Right cardiac atrium (tissue), 5 donors: ENCODE measurements at places on chromosomes 4 and X. TPM values are rescaled to one million over a fixed set of nuclear protein-coding genes. Genes with fewer than 3 reads are reported as not detected.

GRCh38 chr4:85821688-85822455, 346.9 kb downstream of the ARHGAP24 start:
- no peak for DNase-seq

GRCh38 chr4:2843941-2844584, 419 bp downstream of the ADD1 start:
- DNase-seq = peak; percentile 85

DNA sequence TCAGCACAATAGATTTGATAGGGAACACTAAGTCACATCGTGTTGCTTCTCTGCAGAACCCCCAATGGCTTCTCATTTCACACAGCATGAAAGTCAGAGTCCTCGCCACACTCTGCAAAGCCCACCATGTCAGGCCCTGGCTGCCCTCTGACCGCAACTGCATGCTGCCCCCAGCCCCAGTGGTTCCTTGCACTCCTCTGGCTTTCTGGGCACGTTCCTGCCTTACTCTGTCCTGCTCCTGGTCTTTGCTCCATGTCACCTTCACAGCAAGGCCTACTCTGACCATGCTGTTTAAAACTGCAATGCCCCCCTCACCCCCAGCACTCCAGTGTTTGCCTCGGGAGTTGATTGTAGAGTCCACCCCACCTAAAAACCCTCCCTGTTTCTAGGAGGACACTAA, 78.1 kb downstream of the EVC start:
- DNase-seq = no peak

DNA sequence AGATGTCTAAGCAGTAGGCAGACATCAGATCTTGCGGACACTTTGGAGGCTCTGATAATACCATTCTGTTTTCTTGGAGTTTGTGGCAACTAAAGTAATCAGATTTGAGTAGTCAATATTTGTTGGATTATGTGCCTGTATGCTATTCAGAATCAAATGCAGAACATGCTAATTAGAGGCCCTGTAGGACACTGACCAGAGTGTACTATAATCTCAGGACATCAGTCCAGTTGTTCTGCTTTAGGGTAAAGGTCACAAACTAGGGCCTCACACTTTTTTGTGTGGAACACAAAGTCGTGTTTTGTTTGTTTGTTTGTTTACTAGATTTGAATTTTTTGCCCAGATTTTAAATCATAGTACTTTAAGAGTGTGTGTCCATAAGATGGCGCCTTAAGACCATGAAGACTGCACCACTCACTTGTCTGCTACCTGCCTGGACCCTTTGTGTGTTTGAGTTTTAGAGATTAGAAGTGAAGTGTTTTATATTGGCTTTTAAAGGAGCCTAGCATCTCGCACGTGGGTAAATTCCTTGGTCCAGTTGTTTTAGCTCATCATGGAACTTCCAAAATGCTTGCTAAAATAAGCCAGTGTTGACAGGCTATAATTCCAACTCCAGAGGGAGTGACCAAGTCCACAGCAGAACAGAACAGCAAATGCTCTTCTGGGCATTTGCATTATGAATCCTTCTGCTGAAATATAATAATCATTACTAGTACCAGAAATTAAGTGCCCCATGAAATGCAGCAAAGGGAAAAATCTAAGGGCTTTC, 34.7 kb downstream of the IL13RA1 start:
- DNase-seq = no peak

DNA sequence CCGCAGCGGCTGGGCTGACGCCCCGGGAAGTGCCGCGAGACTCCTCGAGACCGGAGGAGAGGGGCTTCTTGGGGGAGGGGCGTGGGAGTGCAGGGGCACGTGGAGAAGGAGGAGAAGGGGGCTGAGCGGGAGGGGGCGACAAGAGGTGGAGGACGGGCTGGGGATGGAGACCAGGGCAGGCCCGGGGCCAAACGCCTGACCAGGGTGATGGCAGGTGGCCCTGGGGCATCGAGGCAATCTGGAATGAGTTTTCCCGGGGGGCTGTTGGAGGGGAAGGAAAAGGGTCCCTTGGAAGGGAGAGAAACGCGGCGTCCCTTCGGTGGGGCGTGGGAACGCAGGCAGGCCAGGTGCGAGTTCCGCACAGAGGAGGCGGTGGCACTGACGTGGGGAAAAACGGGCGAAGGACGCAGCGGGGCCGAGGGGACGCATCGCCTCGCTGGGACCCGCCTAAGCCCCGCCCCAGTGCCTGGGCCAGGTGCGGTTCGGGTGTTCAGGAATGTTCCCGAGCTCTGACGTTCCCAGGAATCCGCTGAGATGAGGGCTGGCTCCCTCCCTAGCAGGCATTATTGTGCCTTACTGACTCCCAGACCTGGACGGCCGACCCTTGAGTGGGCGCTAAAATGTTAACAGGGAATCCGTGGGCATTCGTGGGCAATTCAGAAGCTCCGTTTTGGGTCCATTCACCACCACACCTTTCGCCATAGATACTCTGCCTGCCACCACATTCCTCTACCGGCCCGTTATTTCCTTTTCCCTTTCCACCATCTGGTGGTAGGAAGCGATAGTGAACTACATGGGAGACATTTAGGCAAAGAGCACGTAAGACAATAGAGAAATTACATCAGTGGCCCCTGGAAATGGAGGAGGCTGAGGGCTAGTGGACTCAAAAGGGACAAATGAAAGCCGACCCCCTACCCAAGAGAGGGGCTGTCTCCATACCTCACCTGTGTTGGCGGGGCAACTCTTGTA, 795 bp upstream of the SH3KBP1 start:
- DNase-seq = peak; percentile 71

DNA sequence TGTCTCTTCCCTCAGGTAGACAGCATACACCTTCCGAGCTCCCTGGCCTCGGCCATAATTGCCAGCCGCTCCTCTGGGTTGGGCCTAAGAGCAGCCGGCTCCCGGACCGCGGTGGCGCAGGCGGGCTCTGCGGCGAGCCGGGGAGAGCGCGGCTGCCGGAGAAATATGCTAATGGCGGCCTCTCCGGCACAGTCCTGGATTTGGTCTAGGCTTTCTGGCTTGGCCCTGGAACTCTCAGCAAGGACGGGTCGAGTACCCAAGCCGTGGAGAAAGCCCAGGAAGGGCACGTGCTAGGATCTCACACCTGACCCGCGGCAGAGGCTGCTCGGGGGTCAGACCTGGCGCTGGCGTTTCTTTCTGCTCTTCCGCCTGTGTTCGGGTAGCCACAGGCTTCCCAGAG, 18.6 kb upstream of the ZIC3 start:
- no peak for DNase-seq

GRCh38 chrX:44871931-44872820, 812 bp upstream of the KDM6A start:
- DNase-seq = no peak

DNA sequence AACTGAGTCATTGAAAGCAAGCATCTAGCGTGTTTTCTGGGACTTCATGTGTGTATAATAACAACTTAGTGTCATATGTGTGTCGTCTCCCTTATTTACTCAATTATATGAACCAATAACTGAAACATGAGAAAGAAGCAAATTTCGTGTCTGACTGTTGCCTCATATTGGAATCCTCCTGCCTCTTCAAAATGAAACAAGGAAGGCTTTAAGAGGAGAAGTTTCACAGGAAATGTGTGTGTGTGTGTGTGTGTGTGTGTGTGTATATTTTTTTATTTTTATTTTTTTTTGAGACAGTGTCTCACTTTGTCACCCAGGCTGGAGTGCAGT, 145.8 kb upstream of the SFRP2 start:
- no peak for DNase-seq

GRCh38 chr4:6520051-6520636, 47.7 kb upstream of the PPP2R2C start:
- DNase-seq = no peak

- DNase-seq = no peak
Observed at GRCh38 chr4:158042591-158043030, 130.2 kb downstream of the GASK1B start.

The GC gene
- not detected for total RNA-seq

The CTAG2 gene
- total RNA-seq = not detected

- DNase-seq = no peak
Observed at GRCh38 chr4:3413675-3414420, 27.9 kb upstream of the HGFAC start.

GRCh38 chr4:70559211-70559830, 32.7 kb upstream of the AMBN start:
- no peak for DNase-seq

The HSD17B13 gene
- 0.12 TPM for total RNA-seq

DNA sequence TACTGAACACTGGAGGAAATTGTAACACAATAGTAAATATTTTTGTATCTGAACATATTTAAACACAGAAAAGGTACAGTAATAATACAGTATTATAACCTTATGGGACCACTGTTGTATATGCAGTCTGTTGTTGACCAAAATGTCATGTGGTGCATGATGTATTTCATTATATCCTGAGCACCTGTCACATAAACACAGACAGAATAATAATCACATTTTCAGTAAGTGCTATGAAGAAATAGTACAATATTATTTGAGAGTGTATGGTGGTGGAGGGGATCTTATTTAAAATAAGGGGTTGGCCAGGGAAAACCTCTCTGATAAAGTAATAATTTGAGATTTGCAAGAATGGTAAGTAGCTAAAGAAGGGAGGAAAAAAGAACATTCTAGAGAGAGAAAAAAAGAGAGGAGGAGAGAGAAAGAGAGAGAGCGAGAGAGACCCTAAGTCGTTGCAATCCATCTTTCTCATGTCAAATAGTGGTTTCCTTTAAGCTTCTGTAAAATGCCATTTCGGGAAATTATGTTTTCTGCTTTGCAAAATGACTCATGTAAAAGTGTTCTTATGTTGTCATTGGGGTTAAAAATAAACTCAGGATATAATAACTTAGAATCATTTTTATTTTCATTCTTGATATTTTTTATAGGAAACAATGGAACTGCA, 19.3 kb upstream of the CLNK start:
- no peak for DNase-seq

The TRIM75 gene
- not detected for total RNA-seq

The PCSK1N gene
- 8.3 TPM for total RNA-seq

DNA sequence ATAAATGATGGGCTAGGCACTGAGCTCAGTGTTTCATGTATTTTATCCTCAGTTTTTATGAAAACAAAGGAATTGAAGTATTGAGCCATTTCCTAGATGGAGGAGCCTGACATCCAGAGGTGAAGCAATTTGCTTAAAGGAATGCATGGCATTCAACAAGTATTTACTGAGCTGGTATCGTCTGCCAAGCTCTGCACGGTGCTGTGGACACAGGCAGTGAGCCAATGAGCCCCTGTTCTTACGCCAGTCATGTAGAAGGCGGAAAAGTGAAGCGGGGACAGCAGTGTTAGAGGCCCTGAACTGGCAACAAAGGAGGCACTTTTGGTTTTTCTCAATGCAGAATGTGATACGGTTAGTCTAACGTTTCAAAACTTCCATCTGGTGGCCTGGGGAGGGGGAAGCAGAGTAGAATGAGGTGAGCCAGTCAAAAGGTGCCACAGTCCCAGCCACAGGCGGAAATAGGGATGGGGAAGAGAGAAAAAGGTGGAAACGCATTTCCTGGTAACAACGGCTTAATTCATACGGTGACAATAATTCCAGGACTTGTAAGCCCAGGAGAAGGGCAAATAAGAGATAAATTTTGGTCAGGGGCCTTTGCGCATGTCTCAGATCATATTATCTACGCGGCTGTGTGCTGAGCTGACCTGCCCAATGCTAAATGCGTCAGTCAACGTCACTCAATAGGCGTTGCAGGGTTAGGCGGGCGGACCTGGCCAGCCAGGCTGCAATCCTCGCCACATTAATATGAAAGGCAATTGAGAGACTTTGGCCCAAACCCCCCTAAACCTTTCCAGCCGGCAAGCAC, 133.9 kb downstream of the AFAP1 start:
- DNase-seq = peak; percentile 86

- DNase-seq = no peak
Observed at GRCh38 chr4:102008711-102009110, 218.2 kb downstream of the BANK1 start.

DNA sequence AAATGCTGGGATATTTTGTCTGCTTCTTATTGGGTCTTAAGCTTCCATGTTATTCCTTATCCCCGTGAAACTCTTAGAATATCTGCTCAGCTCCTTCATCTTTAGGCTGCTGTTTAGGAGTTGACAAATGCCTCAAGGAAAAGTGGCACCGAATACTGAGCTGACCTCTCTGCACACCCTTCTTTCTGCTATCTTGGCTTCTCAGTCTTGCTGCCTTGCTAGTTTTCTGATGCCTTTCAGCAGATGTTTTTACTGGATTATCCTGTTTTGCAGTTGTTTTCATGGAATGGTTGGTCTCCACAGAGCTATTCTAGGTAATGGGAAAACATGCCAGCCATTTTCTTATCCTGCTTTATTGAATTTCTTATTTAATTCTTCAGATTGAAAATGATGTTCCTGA, 86.3 kb downstream of the GYPE start:
- no peak for DNase-seq

DNA sequence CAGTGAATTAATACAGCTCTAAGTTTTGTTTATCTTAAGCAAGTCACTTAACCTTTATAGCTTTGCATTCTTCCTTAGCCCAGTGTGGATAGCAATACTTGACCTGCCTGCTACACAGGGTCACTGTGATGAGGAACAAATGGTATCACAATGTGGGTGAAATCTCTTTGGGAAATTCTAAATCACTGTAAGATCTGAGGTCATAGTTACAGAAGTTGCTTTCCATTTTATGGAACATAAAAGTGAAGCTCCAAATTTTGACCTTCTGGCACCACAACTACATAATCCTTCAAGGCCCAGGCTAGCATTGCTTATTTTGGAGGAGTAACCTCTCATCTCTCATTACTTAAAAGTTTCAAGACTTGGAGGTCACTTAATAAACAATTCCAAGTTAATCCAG, 227.7 kb downstream of the USP46 start:
- DNase-seq = no peak

The EPHA5 gene
- total RNA-seq = 0.22 TPM

The WNK3 gene
- total RNA-seq = 2.9 TPM

The IGSF1 gene
- total RNA-seq = 28.3 TPM

DNA sequence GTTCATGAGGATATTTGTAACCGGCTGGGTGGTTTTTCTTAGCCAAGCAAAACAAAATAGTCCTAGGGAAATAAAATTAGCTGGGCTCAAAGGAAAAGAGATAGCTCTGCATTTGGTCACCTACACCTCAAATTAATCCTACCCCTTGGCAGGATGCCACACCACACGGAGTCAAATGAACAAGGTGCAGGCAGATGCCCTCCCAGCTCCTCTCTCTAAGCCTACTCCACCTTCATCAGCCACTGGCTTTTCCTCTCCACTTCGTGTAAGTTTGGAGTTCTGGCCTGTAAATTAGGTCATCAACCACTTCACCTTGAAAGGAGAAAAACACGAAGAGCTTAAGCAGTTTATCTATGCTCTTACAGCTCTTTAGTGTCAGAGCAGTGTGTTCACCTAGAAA, 1.4 kb downstream of the DDIT4L start:
- no peak for DNase-seq

- peak; percentile 78 for DNase-seq
Observed at GRCh38 chrX:49919617-49920016, 2.8 kb upstream of the CLCN5 start.

DNA sequence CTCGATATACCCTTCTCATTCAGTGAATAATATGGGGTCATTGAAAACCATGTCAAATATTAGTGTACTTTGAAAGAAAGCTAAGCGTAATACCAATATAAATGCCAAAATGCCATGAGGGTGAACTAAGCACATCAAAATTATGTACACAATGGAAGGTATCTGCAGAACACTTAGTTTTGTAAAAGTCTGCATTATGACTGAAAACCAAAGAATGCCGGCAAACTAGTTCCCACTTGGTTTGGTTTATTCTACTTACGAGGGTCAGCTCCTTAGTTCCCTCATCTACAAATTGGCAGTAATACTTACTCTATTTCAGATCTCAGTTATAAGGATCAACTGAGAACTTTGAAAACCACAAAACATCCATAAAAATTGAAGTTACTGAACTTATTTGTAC, 27.3 kb downstream of the RPS6KA6 start:
- no peak for DNase-seq
